Tibial nerve (tissue), 4 donors: ENCODE measurements at places on chromosomes 1 and 21.

DNA sequence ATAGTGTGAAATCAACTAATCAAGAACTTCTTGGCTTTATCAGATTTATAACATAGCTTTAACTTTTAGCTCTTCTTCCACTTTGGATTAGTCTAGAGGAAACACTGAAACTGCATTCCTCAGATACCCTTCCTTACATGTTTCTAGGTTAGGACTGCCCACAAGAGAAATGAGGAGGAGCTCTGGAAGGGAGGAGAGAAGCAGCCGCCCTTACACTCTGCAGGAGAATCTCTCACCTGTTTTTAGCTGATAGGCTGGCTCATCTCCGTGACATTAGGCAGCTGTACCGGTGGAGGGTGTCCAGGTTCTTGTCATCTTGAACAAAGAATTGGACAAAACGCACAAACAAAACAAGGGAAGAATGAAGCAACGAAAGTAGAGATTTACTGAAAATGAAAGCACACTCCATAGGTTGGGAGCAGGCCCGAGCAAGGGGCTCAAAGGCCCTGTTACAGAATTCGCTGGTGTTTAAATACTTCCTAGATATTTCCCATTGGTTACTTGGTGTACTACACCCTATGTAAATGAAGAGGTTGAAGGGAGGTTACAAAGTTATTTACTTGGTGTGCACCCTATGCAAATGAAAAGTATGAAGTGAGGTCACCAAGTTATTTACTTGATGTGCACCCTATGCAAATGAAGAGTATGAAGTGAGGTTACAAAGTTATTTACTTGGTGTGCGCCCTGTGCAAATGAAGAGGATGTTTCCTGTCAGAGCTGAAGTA, 524.9 kb upstream of the CHRM3 start:
- DNase-seq = no peak

- DNase-seq = peak; percentile 57
Measured at GRCh38 chr1:162023547-162024501, at the start of gene OLFML2B. Gene OLFML2B, minus strand, starts transcription at chr1:162023869. Its CDS starts 439 bp downstream, at chr1:162023430.

GRCh38 chr1:117820694-117821381, 108.6 kb downstream of the GDAP2 start:
- DNase-seq = no peak

- no peak for DNase-seq
Measured at GRCh38 chr1:118636004-118636403, 352.1 kb downstream of the TBX15 start.

DNA sequence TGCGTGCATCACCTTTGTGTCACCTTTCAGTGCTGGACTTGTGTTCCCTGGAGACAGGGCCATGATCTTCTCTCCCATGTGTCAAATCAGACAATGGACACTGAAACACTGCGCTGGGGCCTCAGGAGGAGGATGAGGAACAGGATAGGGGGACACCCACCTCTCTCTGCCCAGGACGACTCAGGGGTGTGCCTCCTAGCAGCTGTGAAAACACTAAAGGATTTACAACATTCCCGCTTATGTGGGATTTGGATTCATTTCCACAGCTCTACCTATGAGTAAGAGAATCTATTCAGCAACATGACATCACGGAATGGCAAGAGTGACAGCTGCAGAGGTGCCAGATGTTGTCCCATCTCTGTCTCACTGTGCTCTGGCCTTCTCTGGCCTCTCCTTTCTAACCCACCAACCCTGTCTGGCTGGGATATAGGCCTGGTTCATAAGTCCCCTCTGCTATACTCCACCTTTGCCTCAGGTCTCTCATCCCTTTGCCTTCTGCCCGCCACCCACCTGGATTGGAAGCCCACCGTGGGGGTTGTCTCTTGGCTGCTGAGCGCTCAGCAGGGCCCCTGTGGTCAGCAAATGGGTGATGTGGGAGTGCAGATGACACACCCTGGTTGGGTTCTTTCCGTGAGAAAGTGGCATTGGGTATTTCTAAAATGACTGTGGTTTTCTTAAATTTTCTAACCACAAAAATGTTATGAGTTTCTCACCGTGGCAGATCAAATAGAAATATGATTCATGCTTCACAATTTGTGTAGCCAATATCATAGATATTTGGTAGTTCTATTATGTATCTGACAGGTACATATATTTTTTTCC, 47.1 kb upstream of the TLR5 start:
- no peak for DNase-seq

DNA sequence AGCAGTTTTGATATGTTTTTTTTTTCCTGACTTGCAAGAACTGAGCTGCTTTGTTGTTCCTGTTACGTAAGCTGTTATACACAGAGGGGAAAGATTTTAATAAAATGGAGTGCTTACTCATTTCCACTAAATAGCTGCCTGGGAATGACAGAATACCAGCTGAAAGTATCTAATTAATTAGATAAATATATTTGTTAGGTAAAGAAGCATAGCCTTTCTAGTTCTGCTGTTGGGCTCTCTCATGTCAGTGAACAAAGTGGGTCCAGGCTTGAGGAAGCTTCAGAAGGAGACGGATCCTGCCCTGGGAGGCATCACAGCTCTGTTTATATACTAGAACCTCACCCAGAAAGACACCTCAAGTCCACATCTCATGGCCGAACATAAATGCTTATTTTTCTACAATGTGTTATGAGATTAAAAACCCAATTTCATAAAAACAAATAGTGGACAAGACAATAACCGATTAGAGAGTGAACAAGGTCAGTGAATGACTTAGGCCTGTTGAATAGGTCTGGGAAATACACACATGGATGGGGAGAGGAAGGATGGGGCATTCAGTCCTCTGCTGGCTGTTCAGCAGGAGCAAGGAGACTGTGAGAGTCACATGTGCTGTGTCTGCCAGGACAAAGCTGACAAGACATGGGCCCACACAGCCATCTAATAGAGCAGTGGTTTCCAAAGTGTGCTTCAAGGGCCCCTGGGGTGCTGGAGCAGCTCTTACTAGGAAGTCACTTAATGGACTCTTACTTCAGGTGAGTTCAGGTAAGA, 20.6 kb downstream of the TRAF5 start:
- DNase-seq = no peak
